CD4-positive, alpha-beta T cell treated with Interferon alpha-2 for 1 hour (primary cell): ENCODE measurements at places on chromosomes 4 and X.
A peak's percentile ranks its signal among the peaks of the same experiment; 100 is the strongest.

DNA sequence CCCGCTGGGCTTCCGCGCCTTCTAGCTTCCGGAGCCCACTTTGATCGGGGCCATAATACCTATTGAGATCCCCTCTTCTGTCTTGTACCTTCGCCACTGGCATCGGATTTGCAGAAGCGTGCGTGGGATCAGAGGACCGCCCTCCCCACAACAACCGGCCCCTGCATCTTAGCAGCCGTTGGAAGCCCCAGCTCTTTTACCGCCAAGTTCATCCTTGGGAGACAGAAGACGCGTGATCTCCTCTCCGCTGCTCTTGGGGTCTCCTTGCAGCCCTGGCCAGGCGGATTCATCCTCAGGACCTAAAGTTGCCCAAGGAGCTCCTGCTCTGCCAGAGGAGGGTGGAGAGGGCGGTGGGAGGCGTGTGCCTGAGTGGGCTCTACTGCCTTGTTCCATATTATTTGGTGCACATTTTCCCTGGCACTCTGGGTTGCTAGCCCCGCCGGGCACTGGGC lies 1.6 kb downstream of the SLIT2 start:
- DNase-seq, result no peak

GRCh38 chr4:33724685-33725084 lies 2519.6 kb downstream of the ARAP2 start:
- no peak for DNase-seq

DNA sequence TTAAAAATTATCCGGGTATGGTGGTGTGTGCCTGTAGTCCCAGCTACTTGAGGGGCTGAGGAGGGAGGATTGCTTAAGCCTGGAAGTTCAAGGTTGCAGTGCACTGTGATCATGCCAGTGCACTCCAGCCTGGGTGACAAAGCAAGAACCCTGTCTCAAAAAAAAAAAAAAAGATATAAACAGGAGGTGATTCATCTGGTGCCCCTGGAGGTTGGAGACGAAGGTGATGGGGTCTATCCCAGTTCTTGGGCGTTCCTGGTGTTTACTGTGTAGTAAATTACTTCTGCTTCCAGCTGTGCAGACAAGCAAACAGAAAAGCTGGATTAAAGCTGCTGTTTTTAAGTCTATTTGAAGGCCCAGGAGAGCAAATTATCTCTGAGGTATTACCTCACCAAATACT lies 19.9 kb downstream of the GPKOW start:
- DNase-seq, result no peak

DNA sequence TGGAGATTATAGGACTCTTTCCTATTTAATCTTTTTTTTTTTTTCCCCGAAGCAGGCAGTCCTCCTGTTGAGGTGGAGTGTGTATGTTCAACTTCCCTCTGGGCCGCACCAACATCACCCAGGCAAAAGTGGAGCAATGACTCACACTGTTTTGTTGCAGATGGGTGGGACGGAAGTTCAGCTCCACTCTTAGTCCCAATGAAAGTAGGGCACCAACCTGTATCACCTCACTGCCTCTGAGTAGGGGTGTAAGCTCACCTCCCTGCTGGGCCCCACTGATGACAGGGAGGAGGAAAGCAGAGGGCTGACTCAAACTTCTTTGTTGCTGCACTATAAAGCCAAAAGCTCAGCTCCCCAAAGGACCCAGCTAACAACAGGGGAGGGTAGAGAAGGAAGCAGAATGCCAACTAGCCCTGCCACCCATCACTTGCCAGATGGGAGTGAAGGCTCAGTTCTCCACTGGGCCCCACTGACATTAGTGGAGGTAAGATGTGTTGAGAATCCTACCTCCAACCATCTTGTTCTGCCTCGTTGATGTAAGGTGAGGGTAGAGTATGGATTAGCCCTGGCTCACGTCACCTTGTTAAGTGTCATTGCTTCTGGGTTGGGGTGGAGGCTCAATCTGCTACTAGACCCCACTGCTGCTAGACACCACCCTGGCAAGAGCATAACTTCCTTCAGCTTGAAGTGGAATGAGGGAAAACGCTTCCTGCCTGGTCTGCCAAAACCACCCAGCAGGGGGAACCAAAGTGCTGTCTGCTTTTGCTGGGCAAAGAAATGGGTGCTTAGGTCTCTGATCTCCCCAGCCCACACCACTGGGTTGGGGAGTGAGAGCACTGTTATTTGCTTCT lies 14.1 kb downstream of the RPS6KA3 start:
- DNase-seq, result peak; percentile 81

DNA sequence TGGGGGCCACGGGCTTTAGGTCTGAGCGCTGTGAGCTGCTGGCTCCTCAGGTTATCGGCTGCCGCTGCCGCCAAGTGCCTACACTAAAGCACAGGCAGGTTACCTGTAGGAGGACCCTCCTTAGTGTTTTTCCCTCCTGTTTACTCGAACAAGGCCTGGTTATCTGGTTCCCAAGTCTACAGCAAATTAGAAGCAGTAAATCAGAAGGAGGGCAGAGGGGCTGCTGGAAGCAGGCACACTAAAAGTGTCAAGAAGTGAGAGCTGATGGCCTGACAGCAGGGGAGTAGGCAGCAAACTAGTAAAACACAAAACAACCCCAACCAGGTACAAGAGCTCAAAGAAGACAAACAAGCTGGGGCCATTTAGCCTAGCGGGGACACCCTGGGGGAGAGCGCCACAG lies 125.0 kb upstream of the PJA1 start:
- no peak for DNase-seq

DNA sequence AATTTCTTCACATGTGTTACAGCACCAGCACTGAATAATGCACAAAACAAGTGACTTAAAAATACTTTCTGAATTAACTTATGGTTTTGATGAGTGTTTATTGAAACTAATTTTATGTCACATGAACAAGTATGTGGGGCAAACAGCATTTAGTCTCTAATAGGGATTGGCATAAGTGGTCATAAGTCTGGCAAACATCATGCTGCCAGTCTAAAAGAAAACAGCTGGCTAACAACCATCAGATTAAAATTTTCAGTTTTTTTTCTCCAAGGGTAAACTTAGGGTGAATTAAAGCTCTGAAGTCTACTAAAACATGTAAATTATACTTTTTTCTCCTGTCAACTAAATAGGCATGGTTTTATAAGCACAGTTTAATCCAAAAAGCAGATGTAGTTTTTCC lies 1014.2 kb downstream of the FAT4 start:
- no peak for DNase-seq

- DNase-seq, result no peak
These were observed 67.4 kb downstream of the CRMP1 start for GRCh38 chr4:5825321-5826041.

GRCh38 chr4:5200513-5200912 lies 149.2 kb downstream of the STK32B start:
- no peak for DNase-seq
